GM23338 (cell line): ENCODE measurements at places on chromosomes 11 and 22.

DNA sequence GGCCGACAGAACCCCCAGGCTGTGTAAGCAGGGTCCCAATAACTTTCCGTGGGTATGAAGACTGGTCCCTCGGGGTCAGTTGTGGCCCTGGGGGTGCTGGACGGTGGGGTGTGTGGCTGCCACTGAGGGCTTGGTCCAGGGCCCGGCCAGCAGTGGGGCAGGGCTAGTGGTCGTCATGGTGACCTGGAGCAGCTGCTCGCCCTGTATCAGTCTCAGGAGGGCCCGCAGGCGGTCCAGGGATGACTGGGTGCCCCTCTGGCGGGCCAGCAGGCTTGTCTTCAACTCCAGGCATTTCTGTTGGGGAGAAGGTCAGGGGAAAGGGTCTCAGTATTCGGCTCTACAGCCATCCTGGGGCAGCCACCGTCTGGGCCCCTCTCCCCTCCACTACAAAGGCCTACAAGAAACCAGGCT is 126.8 kb downstream of the PHF21B start:
- no peak overlapping the region for H3K27ac ChIP-seq
- no peaks in the 10 kb centered on the region for H3K4me1 ChIP-seq
- DNase-seq: no peak
- H3K36me3 ChIP-seq: no peaks in the 10 kb centered on the region
- H3K4me3 ChIP-seq: no peak overlapping the region

GRCh38 chr11:120034881-120035630 is 102.9 kb downstream of the TRIM29 start:
- no peaks in the 10 kb centered on the region for H3K4me1 ChIP-seq
- no peaks in the 10 kb centered on the region for H3K27me3 ChIP-seq
- H3K4me3 ChIP-seq: no peak overlapping the region
- H3K27ac ChIP-seq: no peak overlapping the region

GRCh38 chr11:130369713-130370112 is 55.0 kb upstream of the ZBTB44 start:
- no peaks in the 10 kb centered on the region for H3K36me3 ChIP-seq
- no peak overlapping the region for H3K27ac ChIP-seq
- H3K4me3 ChIP-seq: no peak overlapping the region
- H3K4me1 ChIP-seq: peaks cover 17% of the 10 kb centered on the region; the same call in 1 of the 2 replicates
- H3K27me3 ChIP-seq: no peaks in the 10 kb centered on the region
- no peak for DNase-seq

GRCh38 chr22:20646415-20646814 is 127.5 kb upstream of the SERPIND1 start:
- no peak for DNase-seq
- H3K36me3 ChIP-seq: no peaks in the 10 kb centered on the region
- H3K4me1 ChIP-seq: no peaks in the 10 kb centered on the region
- H3K4me3 ChIP-seq: no peak overlapping the region
- no peak overlapping the region for H3K27ac ChIP-seq

DNA sequence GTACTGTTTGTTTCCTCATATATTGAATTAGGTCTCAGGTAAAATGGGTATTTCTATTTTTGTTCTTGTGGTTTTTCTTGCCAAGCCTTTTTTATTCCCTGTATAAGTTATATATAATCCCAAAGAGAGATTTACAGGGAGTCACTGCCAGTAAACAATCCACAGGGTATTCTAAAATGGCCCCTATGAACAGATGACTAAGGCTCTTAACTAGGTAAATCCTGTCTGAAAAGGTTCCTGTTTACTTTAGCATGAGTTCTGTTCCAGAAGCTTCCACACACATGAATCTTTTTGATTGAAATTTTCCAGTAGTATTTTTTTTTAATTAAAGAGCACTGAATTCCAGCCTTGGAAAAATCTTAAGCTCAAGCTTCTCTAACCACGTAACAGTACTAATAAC is 552.8 kb upstream of the CCDC179 start:
- no peak overlapping the region for H3K27ac ChIP-seq
- H3K4me1 ChIP-seq: peaks cover 10% of the 10 kb centered on the region; the same call in 1 of the 2 replicates
- no peaks in the 10 kb centered on the region for H3K36me3 ChIP-seq
- H3K4me3 ChIP-seq: no peak overlapping the region
- H3K27me3 ChIP-seq: no peaks in the 10 kb centered on the region

DNA sequence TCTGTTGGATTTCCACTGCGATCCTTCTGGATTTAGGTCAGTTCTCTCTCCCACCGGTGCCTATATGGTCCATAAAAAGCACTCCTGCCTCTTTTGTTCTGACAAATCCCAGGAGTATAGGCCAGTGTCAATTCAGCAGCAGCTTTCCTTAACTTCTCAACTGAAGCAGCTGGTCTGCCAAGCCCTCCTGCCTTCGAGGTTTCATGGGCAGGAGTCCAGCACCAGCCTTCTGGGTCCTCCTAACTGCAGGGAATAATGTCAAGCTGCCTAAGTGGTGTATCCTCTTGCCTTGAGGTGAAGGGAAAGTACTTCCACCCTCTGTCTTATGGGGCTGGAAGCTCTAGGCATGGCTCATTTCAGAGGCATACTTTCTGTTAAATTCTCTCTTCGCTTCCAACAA is 149.4 kb upstream of the NCAM1 start:
- no peaks in the 10 kb centered on the region for H3K27me3 ChIP-seq
- no peak for DNase-seq
- H3K4me1 ChIP-seq: peaks cover 9% of the 10 kb centered on the region
- no peak overlapping the region for H3K27ac ChIP-seq

GRCh38 chr11:15836795-15837194 is 519.6 kb downstream of the SOX6 start:
- DNase-seq: no peak
- no peak overlapping the region for H3K27ac ChIP-seq
- H3K36me3 ChIP-seq: no peaks in the 10 kb centered on the region
- no peaks in the 10 kb centered on the region for H3K4me1 ChIP-seq
- H3K4me3 ChIP-seq: no peak overlapping the region

GRCh38 chr11:118241764-118242098 is 10.4 kb downstream of the MPZL3 start:
- H3K27me3 ChIP-seq: no peaks in the 10 kb centered on the region
- H3K27ac ChIP-seq: no peak overlapping the region
- no peak overlapping the region for H3K4me3 ChIP-seq
- DNase-seq: no peak
- H3K36me3 ChIP-seq: no peaks in the 10 kb centered on the region

- no peaks in the 10 kb centered on the region; the same call in 1 of the 2 replicates for H3K4me1 ChIP-seq
- no peak overlapping the region for H3K27ac ChIP-seq
- H3K27me3 ChIP-seq: no peaks in the 10 kb centered on the region
- H3K4me3 ChIP-seq: no peak overlapping the region
Measured at GRCh38 chr22:19691721-19692341, 22.5 kb upstream of the SEPTIN5 start.

DNA sequence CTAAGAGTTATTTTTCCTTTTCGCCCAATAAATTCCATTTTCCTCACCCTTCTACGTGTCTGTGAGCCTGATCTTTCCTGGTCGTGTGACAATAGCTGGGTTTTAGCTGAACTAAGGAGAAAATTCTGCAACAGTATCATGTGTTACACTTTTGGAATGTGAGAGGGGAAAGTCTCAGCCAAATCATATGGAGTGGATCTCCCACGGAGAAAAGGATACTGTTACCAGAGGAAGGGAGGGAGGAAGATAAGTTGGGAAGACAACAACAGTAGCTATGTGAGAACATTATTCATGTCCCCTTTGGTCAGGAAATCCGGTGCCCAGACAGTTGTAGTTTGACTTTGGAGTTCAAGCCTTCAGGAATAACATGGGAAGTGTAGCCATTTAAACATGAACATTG is 584.0 kb upstream of the RAG2 start:
- no peak for DNase-seq
- H3K4me1 ChIP-seq: no peaks in the 10 kb centered on the region
- no peak overlapping the region for H3K27ac ChIP-seq

- no peak for DNase-seq
- no peak overlapping the region for H3K27ac ChIP-seq
- no peaks in the 10 kb centered on the region for H3K4me1 ChIP-seq
- H3K27me3 ChIP-seq: no peaks in the 10 kb centered on the region
- H3K36me3 ChIP-seq: no peaks in the 10 kb centered on the region; the same call in 1 of the 2 replicates
Measured at GRCh38 chr11:72688929-72689328, 14.7 kb upstream of the PDE2A start.

DNA sequence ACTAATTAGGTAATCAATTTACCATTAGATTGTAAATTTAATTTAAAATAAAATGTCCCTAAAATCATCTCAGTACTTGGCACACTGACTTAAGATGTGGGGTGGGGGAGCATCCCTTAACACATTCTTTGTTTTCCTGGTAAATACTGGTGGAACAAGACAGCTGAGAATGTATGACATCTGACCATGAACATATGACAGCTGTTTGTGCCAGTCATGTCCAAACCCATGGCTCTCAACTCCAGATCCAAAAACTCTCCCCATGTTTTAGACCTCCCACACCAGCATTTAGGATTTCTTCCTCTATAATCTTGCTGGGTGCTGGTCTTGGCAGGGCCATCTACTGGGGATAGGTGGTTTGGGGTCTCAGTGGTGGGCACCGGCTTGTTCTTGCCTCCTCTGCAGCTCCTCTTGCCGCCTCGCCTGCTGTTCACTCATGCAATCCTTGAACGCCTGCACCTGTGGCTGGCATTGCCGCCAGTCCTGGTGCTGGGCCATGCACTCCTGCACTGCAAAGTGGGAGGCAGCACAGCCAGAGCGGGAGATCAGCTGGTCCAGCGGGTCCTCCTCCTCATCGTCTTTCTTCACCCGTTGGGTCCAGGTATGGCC is 3.8 kb downstream of the COA4 start:
- no peak for DNase-seq
- peaks cover 30% of the 10 kb centered on the region for H3K4me1 ChIP-seq
- no peak overlapping the region for H3K27ac ChIP-seq
- no peak overlapping the region for H3K4me3 ChIP-seq
- H3K36me3 ChIP-seq: peaks cover 21% of the 10 kb centered on the region

- H3K4me1 ChIP-seq: peaks cover 6% of the 10 kb centered on the region
- H3K36me3 ChIP-seq: no peaks in the 10 kb centered on the region
- no peak overlapping the region for H3K4me3 ChIP-seq
- no peak for DNase-seq
Measured at GRCh38 chr22:44890416-44891292, 119.2 kb downstream of the PHF21B start.

GRCh38 chr22:31790240-31790639 is 36.4 kb downstream of the DEPDC5 start:
- H3K27ac ChIP-seq: no peak overlapping the region
- no peaks in the 10 kb centered on the region for H3K27me3 ChIP-seq
- no peaks in the 10 kb centered on the region for H3K4me1 ChIP-seq
- DNase-seq: no peak

- no peak for DNase-seq
- H3K4me3 ChIP-seq: no peak overlapping the region
- H3K27ac ChIP-seq: no peak overlapping the region
- H3K36me3 ChIP-seq: no peaks in the 10 kb centered on the region; the same call in 1 of the 2 replicates
- no peaks in the 10 kb centered on the region for H3K27me3 ChIP-seq
Measured at GRCh38 chr22:28955817-28956216, 72.4 kb downstream of the ZNRF3 start.

- H3K4me1 ChIP-seq: peaks cover 34% of the 10 kb centered on the region
- peak overlapping the region; percentile 93 for H3K27ac ChIP-seq
- peak; percentile 78 for DNase-seq
- peak overlapping the region; percentile 94 for H3K4me3 ChIP-seq
- no peaks in the 10 kb centered on the region for H3K36me3 ChIP-seq
Measured at GRCh38 chr22:27919942-27920755, 1.1 kb upstream of the PITPNB start.

GRCh38 chr11:31237819-31238760 is 131.4 kb downstream of the DCDC1 start:
- H3K4me1 ChIP-seq: peaks cover 60% of the 10 kb centered on the region
- peak overlapping the region; percentile 90 for H3K27ac ChIP-seq
- peak overlapping the region; percentile 22 for H3K4me3 ChIP-seq
- peak; percentile 77 for DNase-seq
- H3K36me3 ChIP-seq: no peaks in the 10 kb centered on the region
- no peaks in the 10 kb centered on the region for H3K27me3 ChIP-seq

DNA sequence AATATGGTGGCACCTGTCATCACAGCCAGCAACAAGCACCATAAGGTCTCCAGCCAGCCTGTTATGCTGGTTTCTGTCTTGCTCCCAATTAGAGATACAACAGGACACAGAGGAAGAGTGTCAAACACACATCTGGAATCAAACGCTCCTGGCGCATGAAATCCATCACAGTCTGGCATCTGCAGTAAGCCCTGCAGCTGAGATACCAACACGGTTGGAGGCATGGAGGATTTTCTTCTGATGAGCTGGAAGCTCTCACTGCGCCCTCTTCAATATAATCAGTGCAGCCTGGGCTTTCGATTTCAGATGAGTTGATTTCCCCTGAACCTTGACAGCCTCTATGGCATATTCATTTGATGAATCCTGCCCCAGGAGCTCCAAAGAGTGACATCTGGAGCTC is 27.8 kb upstream of the CARS1 start:
- no peaks in the 10 kb centered on the region for H3K27me3 ChIP-seq
- H3K4me1 ChIP-seq: no peaks in the 10 kb centered on the region
- H3K36me3 ChIP-seq: no peaks in the 10 kb centered on the region
- H3K4me3 ChIP-seq: no peak overlapping the region

GRCh38 chr11:126360049-126360446 is 4.6 kb downstream of the ST3GAL4 start:
- peaks cover 12% of the 10 kb centered on the region for H3K4me1 ChIP-seq
- H3K36me3 ChIP-seq: no peaks in the 10 kb centered on the region
- DNase-seq: no peak
- no peak overlapping the region for H3K27ac ChIP-seq

GRCh38 chr11:40161854-40162410 is 1297.5 kb downstream of the LRRC4C start:
- H3K27ac ChIP-seq: no peak overlapping the region
- H3K36me3 ChIP-seq: no peaks in the 10 kb centered on the region
- H3K27me3 ChIP-seq: no peaks in the 10 kb centered on the region
- no peak overlapping the region for H3K4me3 ChIP-seq
- no peaks in the 10 kb centered on the region for H3K4me1 ChIP-seq

DNA sequence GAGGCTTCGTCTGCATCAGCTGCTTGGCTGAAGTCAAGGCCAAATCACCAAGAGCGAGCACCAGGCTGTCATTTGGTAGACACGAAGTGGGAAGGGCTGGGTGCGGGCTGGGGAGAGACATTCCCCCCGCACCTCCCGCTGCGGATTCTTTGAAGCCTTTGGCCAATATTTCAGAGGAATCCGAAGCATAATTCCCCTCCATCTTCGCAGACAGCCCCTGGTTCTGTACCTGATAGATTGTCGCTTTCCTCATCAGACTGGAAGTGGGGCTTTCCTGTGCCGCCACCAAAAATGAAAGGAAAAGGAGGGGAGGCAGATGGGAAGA is 15.3 kb downstream of the BLID start:
- no peak overlapping the region for H3K27ac ChIP-seq
- peak; percentile 50 for DNase-seq
- H3K4me3 ChIP-seq: peak overlapping the region; percentile 58
- peaks cover 41% of the 10 kb centered on the region for H3K4me1 ChIP-seq
- H3K27me3 ChIP-seq: peaks cover 33% of the 10 kb centered on the region
- no peaks in the 10 kb centered on the region for H3K36me3 ChIP-seq

DNA sequence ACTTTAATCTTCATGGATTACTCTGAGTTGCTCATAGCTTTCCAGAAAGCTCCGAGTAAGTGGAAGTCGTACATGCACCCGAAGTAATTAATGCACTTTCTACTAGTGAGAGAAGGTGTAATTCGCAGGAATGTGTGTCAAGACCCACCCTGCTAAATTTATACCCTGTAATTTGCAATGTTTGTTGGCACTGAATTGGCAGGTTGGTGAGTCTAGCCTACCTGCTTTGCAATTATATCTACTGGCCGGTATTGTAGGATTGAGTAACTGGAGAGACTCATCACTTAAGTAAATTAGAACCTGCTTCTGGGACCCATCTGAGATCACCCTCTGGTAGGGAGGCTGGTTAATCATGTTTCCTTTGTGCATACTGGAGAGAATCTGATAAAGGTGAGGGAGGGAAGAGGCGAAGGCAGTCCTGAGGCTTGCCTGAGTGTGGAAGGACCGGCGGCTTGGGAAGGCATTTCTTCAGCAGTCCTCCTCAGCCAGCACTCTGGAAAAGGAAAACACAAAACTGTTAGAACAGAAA is 63.3 kb downstream of the LDLRAD3 start:
- H3K27me3 ChIP-seq: no peaks in the 10 kb centered on the region
- no peak overlapping the region for H3K4me3 ChIP-seq
- peaks cover 18% of the 10 kb centered on the region for H3K4me1 ChIP-seq
- peak overlapping the region; percentile 45; the same call in 1 of the 2 replicates for H3K27ac ChIP-seq
- DNase-seq: no peak
